ENCODE measurements at places on chromosomes 7 and 10.

GRCh38 chr7:45684910-45685618 is 110.9 kb downstream of the ADCY1 start:
- DNase-seq = no peak

GRCh38 chr10:78339251-78339650 is 305.6 kb downstream of the RPS24 start:
- no peak for DNase-seq

DNA sequence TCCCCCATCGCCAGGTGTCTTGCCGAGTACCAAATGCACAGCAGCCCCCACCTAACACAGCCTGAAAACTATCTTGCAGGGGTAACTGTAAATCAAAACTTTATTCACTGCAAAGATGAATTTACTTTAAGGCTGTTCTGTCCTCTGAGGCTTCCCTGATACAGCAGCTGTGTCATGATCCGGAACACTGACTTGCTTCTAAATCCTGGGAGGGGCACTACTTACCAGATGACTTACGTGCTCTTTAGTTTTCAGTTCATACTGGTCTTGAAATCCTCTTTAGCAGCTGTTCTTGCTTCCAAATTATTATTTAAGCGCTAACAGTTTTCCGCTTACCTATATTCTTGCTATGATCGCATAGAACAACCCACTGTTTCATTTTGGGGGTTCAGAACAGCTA is 4.9 kb downstream of the DYNC1I1 start:
- no peak for DNase-seq

- DNase-seq = no peak
Measured at GRCh38 chr7:103094102-103094501, 19.2 kb downstream of the ARMC10 start.

DNA sequence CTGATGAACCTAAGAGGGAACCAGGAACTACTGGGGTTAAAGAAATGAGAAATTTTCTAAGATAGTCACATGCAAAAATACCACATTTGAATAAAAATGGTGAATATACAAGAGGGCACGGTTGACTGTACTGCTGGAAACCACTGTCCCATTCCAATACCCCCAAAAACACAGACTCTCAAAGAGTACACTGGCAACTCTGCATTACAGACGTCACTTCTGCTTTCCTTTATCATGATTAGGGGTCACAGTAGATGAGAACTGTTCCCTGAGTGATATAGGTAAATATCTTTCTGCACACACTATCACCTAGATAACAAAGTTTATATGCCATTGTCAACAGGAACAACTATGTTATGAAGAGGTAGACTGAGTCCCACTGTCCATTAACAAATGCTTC is 69.5 kb downstream of the RAPGEF5 start:
- DNase-seq = no peak

- DNase-seq = peak; percentile 70
Measured at GRCh38 chr10:78960316-78960800, 108.4 kb upstream of the ZMIZ1 start.

DNA sequence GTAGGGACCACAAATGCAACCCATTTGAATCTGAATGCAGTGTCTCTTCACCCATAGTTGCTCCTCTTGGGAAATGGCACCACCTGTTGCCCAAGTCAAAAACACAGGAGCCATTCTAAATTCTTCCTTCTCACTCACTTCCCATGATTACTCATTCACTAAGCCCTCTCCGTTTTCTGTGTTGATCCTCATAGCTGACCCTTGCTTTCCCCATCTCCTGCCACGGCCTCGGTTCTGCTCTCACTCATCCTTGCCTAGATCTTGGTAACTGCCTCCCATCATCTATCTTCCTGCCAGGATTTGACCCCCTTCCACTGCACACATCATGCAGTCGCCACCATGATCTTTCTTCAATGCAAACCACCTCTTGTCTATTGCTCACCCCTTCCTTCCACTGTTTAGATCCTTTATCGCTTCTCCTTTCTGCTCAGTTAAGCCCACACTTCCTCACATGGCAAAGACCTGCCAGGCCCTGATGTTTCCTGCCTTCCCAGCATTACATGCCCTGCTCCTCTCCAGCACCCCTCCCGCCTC is 19.0 kb upstream of the CPN1 start:
- DNase-seq = no peak

GRCh38 chr10:18044976-18045720 is 93.4 kb downstream of the SLC39A12 start:
- DNase-seq = no peak

DNA sequence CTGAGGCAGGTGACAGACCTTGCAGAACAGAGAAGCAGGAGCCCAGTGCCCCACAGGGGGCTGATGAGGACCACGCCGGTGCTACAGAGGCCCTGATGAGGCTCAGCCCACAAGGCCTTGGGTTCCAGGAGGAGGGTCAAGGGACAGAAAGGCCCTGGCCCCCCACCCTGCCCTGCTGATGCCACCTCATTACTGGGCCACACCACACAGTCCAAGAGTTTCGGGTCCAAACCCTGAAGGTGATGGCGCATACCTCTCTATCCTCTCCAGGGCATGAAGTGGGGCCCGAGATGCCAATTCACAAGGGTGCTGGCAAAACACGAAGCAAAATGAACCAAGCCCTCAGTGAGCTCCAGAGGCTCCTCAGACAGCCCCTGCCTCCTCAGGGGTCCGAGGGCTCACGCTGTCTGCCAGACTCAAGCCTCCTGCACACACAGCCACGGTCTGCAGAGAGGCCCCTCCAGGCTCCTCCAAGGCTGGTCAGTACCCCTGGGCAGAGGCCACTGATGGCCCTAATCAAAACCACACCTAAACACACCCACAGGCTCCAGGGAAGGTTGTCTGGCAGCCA is 32.3 kb downstream of the RASGEF1A start:
- DNase-seq = peak; percentile 36

- no peak for DNase-seq
Measured at GRCh38 chr10:69588358-69588757, 15.1 kb upstream of the NEUROG3 start.

- DNase-seq = no peak
Measured at GRCh38 chr7:8176370-8177081, 85.4 kb downstream of the ICA1 start.

DNA sequence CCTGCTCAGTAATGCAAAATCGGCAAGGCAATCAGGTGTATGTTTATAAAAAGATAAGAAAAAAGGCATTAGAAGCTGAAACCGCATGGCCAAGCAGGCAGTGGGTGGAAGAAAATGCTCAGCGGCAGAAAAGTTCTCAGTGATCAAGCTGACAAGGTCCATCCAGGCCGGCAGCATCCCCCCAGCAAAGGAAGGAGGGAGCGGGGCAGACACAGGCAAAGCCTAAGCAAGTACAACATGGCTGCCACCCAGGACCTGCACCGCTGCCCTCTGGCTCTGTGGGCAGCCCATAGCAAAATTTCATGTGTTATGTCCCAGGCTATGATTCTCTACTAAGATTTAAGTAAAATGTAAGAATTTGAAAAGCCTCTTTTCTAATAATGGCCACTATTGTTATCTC is 45.4 kb downstream of the MRPS24 start:
- no peak for DNase-seq

DNA sequence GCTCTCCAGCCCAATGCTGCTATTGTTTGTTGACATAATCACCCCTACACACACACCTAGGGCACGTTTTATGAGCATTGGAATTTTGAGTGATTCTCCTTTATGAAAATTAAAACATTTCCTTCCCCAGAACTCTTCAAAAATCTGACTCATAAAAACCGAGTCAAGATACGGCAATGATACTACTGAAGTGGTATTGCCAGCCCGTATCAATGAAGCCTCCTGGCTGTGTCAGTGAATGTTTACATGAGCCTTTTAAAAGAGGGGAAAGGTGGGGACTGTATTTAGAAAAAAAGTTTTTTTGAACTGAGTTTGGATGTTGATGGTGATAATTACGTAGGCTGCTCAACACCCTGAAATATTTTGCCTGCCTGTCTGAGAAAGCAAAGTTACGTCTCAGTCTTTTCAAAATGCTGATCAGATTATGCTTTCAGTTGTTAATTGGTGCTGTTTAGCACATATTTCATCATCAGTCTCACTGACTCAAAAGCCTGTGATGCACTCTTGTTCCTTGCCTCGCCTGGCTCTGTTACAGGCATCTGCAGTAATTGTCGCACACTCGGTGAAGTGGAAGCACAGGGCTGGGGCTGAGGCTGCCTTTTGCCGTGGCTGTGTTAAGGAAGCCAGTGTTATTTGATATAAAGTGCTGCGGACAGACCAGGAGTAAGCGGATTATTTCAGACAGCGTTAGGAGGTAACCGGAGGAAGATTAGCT is 157.4 kb upstream of the TCF7L2 start:
- no peak for DNase-seq

DNA sequence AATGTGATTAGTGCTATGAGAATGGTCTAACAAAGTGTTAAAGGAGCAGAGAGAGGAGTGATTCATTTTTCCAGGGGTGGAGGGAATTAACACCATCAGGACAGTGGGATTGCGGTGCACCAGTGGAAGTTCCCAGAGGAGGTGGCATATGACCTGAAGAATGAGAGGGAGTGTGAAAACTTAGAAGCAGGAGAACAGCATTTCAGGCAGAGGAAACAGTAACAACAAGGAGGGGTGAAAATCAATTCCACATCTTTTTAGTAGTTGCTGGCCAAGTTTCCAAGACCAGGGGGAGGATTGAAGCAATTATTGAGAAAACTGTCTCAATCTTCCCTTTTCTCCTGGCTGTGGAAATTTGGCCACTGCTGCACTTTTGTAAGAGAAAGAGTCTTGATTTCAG is 23.7 kb upstream of the CCDC172 start:
- no peak for DNase-seq

- DNase-seq = no peak
Measured at GRCh38 chr10:19704544-19704943, 111.7 kb upstream of the PLXDC2 start.

- DNase-seq = no peak
Measured at GRCh38 chr7:116340943-116341907, 130.9 kb downstream of the TES start.

Measured in lower lobe of right lung (tissue), 2 donors.